ENCODE measurements at places on chromosomes 5 and 9.

DNA sequence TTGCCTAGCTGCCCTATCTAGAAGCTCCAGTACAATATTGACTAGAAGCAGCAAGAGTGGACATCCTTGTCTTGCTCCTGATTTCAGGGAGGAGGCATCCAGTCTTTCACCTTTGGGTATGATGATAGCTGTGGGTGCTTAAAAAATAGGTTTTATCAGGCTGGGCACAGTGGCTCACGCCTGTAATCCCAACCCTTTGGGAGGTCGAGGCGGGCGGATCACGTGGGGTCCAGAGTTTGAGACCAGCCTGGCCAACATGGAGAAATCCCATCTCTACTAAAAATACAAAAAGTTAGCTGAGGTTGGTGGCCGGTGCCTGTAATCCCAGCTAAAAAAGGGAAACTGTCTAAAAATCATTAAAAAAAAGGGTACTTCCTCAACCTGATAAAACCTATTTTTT lies 2.0 kb upstream of the CAMSAP1 start:
- peak; percentile 5 for DNase-seq

DNA sequence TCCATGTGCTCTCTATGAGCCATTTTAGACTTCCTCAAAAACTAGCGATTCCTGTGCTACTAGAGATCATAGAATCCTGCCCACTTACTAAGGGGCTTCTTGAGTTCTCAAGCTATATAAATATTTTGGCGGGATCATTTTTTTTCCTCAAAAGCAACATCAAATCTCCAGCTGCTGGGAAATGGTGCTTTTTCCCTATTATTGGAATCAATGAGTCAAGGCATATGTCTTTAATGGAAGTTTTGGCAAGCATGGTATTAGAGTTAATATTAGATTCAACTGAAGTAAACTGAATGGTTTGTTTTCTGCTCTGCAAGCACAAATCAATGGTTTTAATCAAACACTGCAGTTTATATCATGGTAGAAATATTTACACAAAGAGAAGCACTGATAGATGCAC lies 369.9 kb upstream of the PTGER4 start:
- DNase-seq, result no peak

DNA sequence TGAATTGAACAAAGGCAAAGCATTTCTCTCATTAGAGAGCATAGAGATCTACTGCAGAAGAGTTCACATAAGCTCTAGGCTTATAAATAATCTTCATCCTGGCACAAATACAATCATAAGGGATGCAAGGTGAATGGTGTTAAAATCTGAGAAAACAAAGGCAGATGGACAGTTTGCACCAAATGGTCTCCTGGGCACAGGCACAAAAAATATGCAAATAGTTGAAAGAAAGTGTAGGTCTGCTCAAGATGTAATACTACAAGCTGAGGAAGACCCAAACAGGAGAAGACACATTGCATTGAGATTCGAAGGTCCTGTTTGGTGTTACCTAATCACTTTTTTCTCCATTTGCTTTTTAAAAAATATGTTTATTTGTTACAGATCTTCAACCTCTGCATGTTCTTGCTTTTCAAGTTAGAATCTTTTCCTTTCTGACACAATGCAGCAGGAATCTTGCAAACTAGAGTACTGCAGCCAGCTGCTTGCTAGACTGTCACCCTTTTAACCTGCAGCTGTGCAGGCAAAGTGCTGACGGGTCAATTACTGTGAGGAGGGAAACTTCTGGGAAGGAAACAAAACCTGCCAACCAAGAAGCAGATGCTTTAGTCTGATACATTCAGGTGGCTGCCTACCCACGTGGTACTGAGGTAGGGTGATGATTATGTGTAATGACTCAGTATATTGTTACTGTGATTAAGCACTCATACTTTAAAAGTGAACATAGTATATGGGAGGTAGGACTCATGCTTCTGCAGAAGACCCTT lies 1048.6 kb upstream of the SEMA6A start:
- DNase-seq, result no peak

DNA sequence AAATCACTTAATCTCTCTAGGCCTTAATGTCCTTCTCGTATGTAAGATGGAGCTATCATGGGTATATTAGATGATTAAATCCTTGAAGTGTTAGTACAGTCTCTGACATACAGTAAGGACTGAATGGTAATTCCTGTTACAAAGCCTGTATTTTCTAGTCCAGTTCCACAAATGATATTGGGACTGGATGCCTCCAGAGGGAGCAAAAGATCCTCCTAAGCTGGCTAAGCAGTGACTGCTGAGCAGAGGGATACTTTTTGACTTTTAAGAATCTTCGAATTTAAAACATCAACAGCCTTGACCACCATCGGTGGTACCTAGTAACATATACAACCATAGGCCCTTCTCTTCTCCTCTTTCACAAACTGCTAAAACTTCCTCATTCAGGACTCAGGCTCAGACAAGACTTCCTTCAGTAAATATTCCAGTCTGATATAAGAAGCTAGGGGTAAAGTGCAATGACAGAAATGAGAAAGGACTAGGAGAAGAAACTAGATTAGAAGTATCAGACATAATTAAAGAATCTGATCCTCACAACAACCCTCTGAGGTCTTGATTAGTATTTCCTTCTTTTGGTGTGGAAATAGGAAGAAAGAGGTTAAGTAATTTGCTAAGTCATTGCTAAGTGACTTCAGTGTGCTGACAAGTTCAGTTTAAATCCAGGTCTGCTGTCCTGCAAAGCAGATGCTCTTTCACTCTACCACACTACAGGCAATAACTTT lies 13.9 kb downstream of the PTAR1 start:
- no peak for DNase-seq

DNA sequence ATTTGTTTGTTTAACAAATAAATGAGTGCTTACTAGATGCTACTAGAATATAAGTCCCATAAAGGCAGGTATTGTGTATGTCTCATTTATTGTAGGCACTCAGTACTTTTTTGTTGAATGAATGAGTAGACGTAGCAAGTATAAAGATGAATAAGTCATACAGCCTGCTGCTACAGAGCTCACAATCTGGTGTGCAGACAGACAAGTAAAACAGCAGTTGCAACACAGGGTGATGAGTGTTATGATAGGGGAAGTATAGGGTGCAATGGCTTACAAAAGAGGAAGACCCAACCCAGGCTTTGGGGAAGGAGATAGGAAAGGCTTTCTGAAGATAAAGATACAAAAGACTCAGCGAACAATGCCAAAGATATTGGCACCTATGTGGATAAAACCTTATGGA lies 47.7 kb downstream of the SH3RF2 start:
- no peak for DNase-seq

- DNase-seq, result no peak
Observed at GRCh38 chr5:83708170-83708569, 12.5 kb downstream of the HAPLN1 start.

GRCh38 chr9:113926211-113926610 lies 50.1 kb downstream of the ZNF618 start:
- DNase-seq, result no peak

Data from Caco-2 (cell line).